Activated T-cell treated with anti-CD3 and anti-CD28 coated beads, Interleukin-2, amount 50 U/mL, for 72 hours (primary cell): ENCODE measurements at places on chromosomes 1 and 21. TPM values are rescaled to one million over a fixed set of nuclear protein-coding genes. Genes with fewer than 3 reads are reported as not detected.

The NCF2 gene
- total RNA-seq, result 29.5 TPM

The BSND gene
- not detected for total RNA-seq

The SPRR3 gene
- total RNA-seq, result not detected

The ECM1 gene
- total RNA-seq, result 1.5 TPM

The PEX14 gene
- 25.7 TPM for total RNA-seq

The SZT2 gene
- total RNA-seq, result 51.6 TPM

DNA sequence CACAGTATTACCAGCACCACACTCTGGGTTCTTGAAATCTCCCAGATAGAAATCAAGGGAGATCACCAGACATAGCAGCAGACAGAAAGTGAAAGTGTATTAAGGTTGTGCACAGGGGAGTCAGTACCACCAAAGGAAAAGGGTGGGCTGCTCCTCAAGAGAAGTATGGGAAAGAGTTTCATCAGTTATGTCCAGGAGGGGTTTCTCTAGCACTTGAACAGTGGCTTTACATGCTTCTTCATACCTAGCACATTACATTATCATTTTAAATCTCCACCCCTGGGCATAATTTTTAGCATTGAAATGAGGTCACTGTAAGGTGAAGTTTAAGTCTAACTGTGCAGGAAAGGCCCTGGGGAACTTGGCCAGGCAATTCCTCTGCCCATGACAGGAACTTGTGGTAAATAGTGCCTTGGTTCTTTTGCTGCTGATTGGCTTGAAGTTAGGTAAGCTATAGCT is 601.0 kb downstream of the NUF2 start:
- no peak for DNase-seq

GRCh38 chr1:204888294-204888693 is 17.6 kb downstream of the NFASC start:
- no peak for DNase-seq

DNA sequence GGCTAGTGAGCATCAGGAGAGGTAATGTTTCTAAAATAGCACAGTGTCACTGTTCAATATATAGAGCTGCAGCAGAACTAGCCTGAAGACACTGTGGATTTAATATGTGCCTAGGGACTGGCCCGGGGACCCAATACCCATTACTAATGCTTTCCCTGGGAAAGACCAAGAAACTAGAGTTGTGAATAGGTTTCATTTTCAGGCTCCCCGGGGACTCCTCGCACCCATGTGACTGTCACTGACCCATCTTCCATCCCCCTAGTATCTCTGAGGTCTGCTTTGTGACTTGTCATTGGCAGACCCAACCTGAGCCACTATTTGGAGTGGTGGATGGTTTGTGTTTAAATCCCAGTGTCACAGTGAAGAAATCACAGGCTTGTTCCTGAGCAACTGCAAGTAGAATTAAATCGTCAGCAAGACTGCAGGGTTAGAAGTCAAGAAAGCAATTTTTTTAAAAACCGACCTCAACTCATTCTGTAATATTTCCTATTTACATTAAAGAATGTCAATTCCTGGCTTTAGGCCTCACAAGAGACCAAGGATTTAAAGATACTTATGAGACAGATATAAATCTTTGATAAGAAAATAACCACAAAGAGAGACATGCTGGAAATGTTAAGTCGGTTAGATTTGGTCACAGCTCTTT is 130.0 kb upstream of the TNR start:
- no peak for DNase-seq

DNA sequence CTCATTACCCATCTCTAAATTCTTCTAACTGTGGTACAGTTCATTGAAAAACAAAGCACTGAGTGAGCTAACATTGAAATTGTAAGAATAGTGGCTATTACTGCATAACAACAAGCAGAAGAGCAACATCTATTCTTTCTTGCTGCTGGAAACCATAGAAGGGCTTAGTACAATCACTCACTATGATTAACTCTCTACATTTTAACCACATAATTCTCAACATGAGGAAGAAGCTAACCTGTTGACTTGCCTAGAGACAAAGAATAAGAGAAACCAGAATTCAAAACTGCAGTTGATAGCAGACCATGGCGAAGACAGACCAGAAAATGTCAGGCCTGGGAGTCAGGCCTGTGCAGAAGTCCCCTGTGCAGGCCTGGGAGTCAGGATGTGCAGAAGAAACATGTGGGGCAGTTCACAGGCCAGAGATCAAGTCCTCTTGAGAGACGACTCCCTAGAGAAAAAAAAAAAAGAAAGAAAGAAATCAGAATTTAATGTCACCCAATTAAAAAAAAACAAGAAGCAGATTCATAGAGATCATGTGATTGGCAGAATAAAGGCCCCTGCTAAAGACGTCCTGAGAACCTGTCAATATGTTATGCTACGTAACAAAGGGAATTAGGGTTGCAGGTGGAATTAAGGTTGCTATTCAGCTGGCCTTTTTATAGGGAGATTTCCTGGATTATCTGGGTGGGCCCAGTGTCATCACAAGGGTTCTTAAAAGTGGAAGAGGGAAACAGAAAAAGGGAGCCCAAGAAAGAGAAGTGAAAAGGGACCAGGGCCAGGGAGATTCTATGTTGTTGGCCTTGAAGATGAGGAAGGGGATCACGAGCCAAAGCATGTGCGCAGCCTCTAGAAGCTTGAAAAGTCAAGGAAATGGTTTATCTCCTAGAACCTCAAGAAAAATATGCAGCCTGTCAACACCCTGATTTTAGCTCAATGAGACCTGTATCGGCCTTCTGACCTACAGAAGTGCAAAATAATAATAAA is 94.9 kb downstream of the MRPL39 start:
- no peak for DNase-seq
